ENCODE measurements at places on chromosomes 16 and 17.

GRCh38 chr16:21053590-21053989 is 97.1 kb downstream of the DNAH3 start:
- DNase-seq = no peak

DNA sequence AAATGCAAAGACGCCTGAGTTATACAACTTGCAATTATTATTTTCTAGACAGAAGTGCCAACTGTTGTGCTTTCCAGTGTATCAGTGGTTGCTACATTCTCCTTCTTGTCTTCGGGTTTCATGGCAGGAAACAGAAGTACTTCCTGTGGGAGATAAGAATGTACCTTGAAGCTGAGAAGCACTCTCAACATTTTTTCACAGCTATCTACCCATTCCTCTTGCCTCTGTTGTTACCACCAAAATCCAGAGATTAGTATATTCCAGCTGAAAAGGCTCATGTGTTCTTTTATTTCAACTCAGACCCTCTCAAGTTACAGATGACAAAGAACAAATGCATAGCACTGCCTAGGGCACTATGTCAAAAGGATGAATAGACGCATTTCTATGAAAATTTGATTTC is 4.8 kb upstream of the ADAT1 start:
- DNase-seq = no peak

DNA sequence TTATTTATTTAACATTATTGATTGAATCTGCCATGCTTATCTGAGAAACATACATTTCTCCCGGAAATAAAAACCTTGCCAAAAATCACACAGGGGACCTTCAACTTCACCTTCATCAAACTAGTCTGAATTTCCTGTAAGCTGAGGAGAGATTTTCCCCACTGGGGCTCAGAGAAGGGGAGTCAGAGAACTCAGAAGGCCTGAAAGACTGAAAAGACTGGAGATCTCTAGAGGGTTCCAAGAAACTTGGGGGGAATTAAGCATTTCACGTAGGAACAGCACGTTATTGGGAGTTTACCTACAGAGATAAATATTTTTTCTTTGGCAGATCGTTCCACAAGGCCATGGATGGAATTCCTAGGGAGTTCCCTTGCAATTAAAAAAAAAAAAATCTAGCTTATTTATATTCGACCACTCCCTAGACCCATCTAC is 528 bp upstream of the NOL11 start:
- DNase-seq = no peak

- DNase-seq = no peak
Measured at GRCh38 chr16:19860166-19861041, 24.2 kb downstream of the GPRC5B start.

DNA sequence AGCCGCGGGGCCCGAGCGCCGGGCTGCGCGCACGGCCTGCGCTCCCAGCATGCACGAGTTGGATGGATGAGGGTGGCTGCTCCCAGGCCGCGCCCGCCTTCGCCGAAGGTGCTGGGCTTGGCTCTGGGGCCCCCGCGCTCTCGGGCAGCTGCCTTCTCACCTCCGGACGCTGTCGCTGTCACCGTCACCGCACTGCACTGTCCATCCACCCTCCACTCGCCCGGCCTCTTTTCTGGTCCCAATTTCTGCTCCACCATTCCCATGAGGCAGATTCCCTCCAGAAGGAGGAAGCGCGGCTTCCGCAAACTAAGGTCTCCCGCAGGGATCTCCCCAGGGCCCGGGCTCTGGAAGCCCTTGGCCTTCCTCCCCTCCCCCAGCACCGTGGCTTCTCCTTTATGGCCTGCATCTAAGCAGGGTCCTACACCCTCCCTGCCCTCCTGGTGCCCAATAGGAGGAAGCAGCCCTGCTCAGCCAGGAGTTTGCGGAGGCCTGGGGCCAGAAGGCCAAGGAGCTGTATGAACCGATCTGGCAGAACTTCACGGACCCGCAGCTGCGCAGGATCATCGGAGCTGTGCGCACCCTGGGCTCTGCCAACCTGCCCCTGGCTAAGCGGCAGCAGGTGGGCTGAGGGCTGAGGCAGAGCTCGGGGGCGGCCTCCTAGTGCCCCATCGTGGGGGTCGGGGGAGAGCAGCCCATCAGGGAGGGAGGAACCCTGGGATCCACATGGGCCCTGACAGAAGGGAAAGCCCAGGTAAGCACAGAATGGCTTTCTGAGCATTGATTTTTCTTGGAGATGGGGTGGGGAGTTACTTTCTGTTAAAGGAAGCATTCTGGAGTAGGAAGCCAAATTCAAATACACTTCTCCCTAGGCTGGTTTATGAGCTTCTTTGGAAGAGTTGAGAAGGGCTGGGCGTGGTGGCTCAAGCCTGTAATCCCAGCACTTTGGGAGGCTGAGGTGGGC is 899 bp downstream of the ACE start:
- DNase-seq = peak; percentile 78

- no peak for DNase-seq
Measured at GRCh38 chr17:34082404-34082803, 172.7 kb upstream of the CCL2 start.

- no peak for DNase-seq
Measured at GRCh38 chr16:12516621-12517309, 286.9 kb downstream of the CPPED1 start.

GRCh38 chr16:88985521-88985920 is 8.5 kb upstream of the CBFA2T3 start:
- DNase-seq = no peak

DNA sequence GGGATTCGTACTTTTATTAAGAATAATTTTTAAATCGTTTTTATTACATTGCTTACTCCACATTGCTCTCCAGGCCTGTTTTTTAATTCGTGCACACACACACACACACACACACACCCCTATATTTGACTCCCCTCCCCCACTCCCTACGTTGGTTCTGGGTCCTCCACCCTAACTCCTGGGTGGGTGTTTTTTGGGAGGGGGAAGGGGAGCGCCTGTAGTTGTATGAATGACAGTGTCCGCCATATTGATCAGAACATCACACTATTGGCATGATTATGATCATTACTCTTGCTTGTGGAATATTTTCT is 1.3 kb downstream of the GNAO1 start:
- DNase-seq = peak; percentile 46

DNA sequence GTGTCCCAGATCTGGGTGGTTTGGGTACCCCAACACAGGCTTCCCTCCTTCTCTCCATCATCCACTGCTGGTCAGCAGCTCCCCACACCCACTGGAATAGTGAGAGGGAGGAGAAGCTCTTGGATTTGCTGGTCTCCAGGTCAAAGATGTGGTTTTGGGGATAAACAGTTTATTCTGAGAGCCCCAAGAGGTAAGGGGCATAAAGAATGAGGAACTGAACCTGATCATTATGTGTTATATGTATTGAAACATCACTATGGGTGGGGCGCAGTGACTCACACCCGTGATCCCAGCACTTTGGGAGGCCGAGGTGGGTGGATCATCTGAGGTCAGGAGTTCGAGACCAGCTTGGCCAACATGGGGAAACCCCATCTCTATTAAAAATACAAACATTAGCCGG is 3.9 kb downstream of the DPEP2 start:
- no peak for DNase-seq

- DNase-seq = no peak
Measured at GRCh38 chr16:88069397-88070168, 118.3 kb downstream of the BANP start.

- no peak for DNase-seq
Measured at GRCh38 chr17:59699786-59700185, 7.4 kb downstream of the PTRH2 start.

DNA sequence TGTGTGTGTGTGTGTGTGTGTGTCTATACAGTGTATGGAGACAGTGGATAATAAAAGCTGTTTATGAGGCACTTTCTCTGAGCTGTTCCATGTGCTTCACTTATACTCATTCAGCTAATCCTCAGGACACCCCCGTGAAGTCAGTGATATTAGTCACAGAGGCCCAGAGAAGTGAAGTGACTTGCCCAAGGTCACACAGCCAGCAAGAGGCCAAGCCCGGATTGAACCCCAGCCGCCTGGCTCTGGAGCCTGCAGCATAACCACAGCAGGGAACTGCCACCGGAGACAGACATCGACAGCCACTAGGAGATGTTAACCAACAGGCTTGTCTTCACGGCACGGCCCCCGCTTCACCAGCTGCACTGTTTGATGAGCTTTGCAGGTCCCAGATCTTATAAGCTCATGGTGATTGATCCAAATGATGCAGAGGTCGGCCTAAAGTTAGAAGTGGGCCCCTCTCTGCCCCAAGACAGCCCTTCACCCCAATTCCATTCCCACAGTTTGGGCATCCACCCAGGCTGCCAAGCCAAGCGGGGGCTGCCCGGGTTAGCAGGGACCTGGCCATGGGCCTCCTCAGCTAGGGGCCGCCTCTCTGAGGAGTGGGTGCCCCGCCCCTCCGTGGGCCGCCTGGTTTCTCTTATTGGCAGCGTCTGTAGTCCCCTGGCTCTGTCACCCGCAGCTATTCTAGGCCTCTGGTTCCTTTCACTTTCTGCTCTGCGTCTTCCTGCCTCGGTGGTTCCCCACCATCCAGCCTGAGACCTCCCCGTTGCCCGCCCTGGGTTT is 30.9 kb downstream of the SOCS1 start:
- no peak for DNase-seq

DNA sequence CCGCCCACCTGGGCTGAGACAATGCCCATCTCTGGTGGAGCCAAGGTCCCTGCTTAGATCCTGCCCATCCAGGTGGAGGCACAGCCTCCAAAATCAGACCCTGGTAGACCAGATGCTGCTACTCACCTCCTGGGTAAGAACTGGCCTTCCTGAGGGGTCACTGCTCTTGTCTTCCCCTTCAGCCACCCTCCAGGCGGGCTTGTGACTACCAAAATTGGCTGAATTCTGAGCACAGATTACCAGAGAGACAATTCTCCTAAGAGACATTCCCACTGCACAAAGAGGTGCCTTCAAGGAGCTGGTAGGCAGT is 10.9 kb downstream of the MMP2 start:
- no peak for DNase-seq

GRCh38 chr17:17221329-17221728 is 15.2 kb upstream of the PLD6 start:
- DNase-seq = no peak

- DNase-seq = no peak
Measured at GRCh38 chr17:6047966-6048365, 22.2 kb upstream of the WSCD1 start.

GRCh38 chr17:44850025-44850424 is 2.3 kb downstream of the HIGD1B start:
- no peak for DNase-seq

- DNase-seq = peak; percentile 39
Measured at GRCh38 chr17:39002991-39003715, 36.0 kb upstream of the FBXO47 start.

GRCh38 chr17:78738698-78739097 is 43.4 kb downstream of the CYTH1 start:
- DNase-seq = no peak

DNA sequence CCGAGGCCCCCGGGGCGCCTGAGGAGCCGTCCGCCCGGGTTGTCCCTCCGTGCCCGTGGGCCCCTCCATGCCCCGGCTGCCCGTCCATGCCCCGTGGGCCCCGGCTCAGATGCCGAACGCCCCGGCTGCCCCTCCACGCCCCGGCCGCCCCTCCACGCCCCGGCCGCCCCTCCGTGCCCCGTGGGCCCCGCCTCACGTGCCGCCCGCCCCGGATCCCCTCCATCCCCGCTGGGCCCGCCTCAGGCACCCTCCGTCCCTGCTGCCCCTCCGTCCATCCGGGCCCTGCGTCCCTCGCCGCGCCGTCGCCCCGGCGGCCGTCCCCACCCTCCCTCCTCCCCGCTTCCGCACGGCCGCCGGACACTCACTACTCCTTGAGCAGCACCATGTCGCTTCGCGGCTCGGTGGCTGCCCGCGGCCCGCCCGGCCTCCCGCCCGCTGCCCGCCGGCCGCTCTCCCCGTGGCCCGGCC is 382 bp downstream of the PITPNA start:
- peak; percentile 62 for DNase-seq

GRCh38 chr17:43211480-43212402 is at the start of gene TMEM106A:
Gene TMEM106A (plus strand): TSS chr17:43211875. CDS start chr17:43213042, 1,167 bp downstream.
- peak; percentile 87 for DNase-seq

DNA sequence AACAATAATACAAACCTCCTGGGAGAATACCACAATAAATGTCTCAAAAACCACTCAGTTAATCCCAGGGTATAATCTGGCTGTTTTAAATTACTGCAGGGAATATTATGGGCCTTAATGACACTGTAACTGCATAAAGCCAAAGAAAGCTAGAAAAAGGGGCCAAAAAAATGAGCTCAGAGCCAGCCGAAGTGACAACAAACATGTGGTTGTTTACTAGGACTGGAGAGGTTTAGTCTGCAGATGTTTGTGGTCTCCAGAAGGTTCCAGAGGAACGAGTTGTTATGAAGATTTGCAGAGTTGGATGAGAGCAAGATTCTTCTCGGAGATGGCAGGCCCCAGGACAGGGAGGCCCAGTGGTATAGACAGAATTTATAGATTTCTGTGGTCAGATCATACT is 97.1 kb upstream of the AKTIP start:
- DNase-seq = no peak

DNA sequence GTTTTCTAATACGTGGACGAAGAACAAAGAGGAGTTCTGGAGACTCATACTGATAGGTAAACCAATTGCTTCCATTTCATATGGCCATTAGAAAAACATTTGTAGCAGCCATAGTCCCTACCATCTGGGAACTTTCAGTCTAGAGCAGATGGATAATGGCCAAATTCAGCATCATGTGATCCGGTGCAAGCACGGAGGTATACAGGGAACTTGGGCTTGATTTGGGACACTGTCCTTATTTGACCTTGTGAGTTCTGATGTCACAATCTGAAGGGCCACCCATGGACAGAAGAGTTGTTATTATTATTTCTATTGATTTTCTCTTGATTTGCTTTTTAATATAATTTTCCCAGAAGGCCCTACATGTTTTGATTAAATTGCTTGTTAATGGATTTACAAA is 154.6 kb upstream of the ZNF267 start:
- DNase-seq = no peak

- no peak for DNase-seq
Measured at GRCh38 chr16:71564335-71564967, 12.4 kb downstream of the TAT start.

DNA sequence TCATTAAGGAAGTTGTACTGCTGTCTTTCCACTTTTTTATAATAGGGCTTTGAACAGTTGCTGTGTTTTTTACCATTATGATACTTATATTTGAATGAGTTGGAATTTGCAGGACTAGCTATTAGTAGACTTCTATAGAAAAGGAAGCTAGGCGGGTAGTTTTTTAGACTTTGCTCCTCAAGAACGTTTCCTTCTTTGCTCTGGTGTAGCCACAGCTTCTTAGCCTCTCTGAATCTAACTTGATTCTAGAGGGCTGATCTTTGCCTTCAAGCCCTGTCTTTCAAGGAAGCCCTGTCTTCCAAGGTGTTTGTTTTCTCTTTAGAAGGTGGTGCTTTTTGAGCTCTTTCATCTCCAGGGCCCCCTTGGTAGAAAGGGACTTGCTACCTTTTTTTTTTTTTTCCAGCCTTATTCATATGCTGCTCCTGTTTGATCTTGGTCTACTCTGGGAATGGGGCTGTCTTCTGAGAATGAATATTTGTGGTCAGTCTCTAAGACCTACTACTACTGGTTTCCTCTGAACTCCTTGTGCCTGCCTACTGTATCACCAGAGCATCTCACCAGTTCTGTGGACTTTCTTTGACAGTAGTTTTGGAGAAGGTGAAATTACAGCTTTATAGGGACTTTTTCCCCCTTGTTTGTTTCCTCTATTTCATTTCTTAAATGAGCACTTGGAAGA is 52.3 kb upstream of the RASL10B start:
- DNase-seq = no peak
